ENCODE measurements at places on chromosomes 16 and 17.

GRCh38 chr17:17500999-17501605, 4.9 kb upstream of the RASD1 start:
- peak; percentile 40 for DNase-seq

- no peak for DNase-seq
Observed at GRCh38 chr17:4938688-4939545, 929 bp downstream of the SLC25A11 start.

- DNase-seq: no peak
Observed at GRCh38 chr16:86337581-86338402, 172.5 kb upstream of the FOXF1 start.

- no peak for DNase-seq
Observed at GRCh38 chr17:80882323-80882722, 109.3 kb upstream of the CHMP6 start.

- DNase-seq: no peak
Observed at GRCh38 chr16:74748616-74749026, 26.0 kb downstream of the FA2H start.

DNA sequence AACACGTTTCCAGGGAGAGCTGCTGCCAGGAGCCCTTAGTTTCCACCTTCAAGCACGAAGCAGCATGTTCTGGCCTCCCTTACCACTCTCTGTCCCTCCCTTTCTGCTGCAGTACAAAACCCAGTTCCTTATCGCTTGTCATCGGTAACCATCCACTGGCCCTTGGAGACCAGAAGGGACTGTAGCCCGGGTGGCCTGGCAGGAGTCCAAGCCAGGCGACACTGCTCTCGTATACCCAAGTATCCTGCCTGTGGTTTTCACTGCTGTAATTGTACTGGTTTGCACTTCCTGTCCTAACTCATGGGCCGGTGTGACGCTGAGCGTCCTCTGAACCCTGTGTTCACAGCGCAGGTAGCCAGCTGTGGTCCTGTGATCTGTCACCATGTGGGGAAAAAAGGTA, 81.1 kb downstream of the MAF start:
- no peak for DNase-seq

DNA sequence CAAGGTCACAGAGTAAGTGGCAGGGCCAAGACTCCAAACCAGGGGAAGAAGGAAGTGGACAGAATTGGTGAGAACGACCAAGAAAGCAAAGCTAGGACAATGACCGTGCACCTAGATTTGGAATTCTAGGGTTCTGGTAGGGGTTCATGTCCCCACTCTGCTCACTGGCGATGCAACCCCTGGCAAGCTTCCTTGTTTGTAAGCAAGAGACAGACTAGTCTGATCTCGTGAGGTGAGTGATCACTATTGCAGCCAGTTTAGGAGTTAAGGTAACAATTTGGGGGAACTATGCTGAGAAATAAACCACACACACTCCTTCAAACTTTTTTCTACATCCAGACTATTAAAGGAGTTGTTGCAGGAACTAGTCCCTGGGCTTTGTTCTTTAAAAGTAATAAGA, 48.1 kb downstream of the XPO6 start:
- no peak for DNase-seq

DNA sequence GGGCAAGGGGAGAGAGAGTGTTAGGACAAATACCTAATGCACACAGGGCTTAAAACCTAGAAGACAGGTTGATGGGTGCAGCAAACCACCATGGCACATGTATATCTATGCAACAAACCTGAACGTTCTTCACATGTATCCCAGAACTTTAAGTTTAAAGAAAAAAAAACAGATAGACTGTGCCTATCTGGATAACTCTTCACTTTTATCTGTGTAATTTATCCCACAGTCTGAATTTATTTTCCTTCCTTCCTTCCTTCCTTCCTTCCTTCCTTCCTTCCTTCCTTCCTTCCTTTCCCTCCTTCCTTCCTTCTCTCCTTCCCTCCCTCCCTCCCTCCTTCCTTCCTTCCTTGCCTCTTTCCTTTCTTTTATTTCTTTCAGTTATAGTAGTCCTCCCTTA, 370.7 kb downstream of the CDH8 start:
- no peak for DNase-seq

GRCh38 chr16:50335196-50335958, 33.4 kb downstream of the BRD7 start:
- DNase-seq: peak; percentile 72

GRCh38 chr17:56653877-56654276, 60.4 kb downstream of the NOG start:
- peak; percentile 76 for DNase-seq

DNA sequence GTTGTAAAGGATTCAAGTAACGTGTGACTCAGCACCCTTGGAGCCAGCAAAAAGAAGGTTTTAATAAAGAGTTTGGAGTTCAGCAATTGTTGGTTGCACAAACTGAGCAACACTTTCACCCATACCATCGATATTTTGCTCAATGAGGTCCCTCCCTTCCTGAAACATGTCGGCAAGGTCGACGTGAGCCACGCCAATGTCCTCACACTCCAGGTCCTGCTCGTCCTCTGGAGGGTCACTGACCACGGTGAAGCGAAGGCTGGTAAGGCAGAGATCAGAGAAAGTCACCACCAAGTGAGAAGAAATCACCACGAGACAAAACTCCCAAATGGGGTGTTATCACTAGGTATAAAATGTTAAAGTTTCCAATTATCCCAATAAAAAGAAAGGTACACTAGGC, 98.3 kb downstream of the RPGRIP1L start:
- no peak for DNase-seq

GRCh38 chr17:45042346-45043120, 8.9 kb downstream of the DCAKD start:
- DNase-seq: no peak

All from CD4-positive, alpha-beta T cell treated with Interleukin-6 for 4 hours (primary cell).